ENCODE measurements at places on chromosomes 2 and 18.

GRCh38 chr2:7740114-7740513, 822.9 kb downstream of the RNF144A start:
- DNase-seq = no peak

DNA sequence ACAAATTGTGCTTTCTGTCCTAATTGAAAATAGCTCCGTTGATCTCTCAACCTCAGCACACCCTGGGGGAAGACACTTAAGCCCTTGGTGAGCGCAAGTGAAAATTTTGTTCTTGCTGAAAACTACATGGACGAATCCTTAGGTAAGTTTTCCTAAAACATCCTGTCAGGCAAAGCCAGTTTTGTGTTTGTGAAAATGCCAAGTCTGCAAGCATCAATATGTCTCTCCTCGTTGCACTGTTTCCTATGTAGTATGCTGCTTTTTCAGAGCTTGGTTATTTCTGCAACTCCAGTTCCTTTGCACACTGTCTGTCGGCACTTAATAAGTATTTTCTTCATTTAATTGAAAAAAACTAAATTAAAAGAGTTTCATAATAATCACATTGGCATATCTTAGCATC, 146.9 kb upstream of the POU3F3 start:
- no peak for DNase-seq

GRCh38 chr2:7852546-7852945, 829.3 kb upstream of the ID2 start:
- DNase-seq = no peak

DNA sequence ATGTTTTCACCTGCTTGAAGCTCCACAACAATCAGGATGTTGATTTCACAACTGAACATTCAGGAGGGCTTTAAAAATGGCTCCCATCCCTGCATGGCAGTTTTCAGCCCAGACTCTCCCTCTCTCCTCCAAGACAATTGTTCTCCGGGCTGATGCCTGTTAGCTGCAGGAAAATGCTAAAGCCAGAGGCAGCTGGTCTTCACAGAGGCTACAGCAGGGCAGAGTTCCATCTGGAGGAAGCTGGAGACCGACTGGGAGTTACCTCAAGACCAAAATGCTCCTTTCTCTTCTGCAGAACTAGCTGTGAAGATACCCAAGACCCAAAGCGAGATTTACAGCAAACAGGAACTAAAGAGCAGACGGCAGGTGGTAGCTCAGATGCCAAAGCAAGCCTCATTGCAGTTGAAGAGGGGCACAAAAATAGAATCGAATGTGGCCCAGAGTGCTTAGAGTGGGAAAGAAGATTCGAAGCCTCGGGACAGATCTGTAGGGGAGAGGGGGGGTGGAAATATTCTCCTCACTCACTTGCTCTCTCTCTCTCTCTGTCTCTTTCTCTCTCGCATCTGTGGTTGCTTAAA, 423.6 kb downstream of the ZNF521 start:
- DNase-seq = peak; percentile 9

GRCh38 chr2:190036071-190036470, 26.5 kb downstream of the MSTN start:
- DNase-seq = no peak

DNA sequence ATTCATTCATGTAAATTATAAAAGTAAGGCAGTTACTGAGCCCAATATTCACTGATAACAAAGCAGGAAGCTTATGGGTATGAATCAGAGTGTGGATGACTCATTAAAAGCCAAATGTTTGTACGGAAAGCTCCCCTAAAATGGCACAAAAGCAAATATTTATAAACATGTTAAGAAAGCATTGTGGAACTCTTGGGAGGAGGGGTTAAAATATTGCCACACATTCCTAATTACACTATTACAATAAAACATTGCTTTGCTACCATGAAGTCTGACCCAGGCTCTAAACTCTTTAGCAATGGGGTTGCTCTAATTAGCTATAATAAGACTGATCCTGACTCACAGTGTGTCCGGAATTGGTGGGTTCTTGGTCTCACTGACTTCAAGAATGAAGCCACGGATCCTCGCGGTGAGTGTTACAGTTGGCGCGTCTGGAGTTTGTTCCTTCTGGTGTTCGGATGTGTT, 110.9 kb downstream of the NAB1 start:
- DNase-seq = no peak

DNA sequence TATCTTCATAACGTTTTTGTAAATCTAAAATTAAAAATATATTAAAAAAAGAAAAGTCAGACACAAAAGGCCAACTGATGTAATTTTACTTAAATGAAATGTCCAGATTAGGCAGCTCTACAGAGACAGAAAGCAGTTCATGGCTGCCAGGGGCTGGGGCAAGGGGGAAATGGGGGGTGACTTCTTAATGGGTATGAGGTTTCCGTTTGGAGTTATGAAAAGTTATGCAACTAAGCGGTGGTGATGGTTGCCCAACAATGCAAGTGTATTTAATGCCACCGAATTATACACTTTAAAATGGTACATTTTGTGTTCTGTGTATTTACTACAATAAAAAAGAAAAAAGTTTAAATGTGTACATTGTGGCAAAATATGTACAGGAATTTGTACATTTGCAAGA, 70.2 kb upstream of the TEX51 start:
- DNase-seq = no peak

DNA sequence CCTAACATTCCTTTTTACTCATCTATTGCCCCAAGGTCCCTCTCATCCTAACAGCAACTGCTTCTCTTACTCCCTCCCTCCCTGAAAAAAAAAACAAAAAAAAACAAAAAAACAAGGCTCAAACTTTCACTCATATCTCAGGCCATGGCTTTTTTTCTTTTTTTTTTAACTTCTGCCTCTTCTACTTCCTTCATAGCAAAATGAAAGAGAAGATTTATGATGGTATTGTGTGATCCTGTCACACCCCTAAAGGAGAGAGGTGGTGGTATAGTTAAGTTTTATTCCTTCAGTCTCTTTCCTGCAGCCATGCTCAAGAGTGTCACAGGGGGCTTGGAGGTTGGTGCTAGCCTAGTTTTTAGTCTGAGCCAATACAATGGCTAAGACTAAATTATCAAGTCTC, 21.5 kb upstream of the EPC2 start:
- DNase-seq = no peak

DNA sequence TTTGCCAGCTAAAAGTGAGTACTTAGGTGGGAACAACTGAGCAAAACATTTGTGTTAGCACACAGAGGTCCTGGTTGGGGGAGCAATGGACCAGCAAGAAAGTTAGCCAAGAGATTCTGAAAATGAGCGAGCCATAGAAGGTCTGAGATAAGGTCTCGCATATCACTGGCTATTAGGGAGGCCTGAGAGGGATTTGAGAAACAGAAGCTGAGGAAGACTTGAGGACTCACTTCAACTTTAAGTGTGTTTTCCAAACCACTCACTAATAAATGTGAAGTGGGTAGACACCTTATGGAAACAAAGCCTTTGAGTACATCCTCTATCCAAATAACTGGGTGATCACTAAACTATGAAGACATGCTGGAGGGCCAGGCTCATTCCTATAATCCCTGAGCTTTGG, 958.5 kb downstream of the DPP10 start:
- DNase-seq = no peak

- DNase-seq = no peak
These were observed 73.3 kb downstream of the ZNF385B start for GRCh38 chr2:179788104-179788503.
